ENCODE measurements at places on chromosomes 6 and 20.
A peak's percentile ranks its signal among the peaks of the same experiment; 100 is the strongest.

- peaks cover 2% of the 10 kb centered on the region for H3K36me3 ChIP-seq
- no peak overlapping the region for H3K4me3 ChIP-seq
- H3K27me3 ChIP-seq, result no peaks in the 10 kb centered on the region
- DNase-seq, result no peak
- no peaks in the 10 kb centered on the region for H3K4me1 ChIP-seq
These were observed 26.2 kb downstream of the SLCO4A1 start for GRCh38 chr20:62668441-62669027.

GRCh38 chr20:4661191-4661590 lies 60.5 kb upstream of the PRND start:
- H3K27me3 ChIP-seq, result peaks cover 16% of the 10 kb centered on the region
- DNase-seq, result no peak
- no peak overlapping the region for H3K4me3 ChIP-seq

DNA sequence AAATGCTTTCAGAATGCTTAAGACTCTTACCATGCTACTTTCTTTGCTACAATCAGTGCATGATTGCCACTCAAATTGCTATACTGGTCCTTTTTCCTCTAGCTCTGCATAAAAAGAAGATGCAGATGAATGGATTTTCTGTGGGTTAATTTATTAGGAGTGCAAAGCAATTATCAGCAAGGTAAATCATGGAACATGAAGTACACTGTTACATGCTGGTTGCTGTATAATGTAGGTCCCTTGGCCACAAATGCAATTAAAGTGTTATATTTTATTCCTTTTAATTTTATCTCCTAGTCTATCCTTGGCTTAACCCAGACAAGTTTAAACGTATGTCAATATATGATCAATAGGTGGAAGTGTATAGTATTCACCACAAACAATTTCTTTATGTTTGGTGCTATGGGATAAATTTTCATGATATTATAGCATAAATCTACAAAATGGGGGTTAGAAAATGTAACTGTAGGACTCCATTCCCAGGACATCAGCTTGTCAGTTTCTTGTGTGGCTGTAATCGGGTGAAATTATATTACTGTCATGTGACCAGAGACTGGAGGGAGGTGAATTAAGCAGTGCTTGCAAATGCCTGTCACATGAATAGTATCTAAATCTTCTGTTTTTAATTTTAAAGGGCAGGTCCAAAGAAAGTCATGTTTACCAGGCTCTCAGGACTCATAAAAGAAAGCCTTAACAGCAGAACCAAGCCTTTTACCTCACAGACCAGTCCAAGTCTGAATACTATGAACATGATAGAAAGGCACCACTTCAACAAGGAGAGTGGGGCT lies 176.9 kb upstream of the ID4 start:
- H3K4me1 ChIP-seq, result no peaks in the 10 kb centered on the region
- H3K27me3 ChIP-seq, result no peaks in the 10 kb centered on the region
- no peak for DNase-seq
- H3K36me3 ChIP-seq, result no peaks in the 10 kb centered on the region
- no peak overlapping the region for H3K27ac ChIP-seq
- H3K4me3 ChIP-seq, result no peak overlapping the region

GRCh38 chr6:119533603-119534279 lies 184.2 kb upstream of the MAN1A1 start:
- H3K27me3 ChIP-seq, result peaks cover 7% of the 10 kb centered on the region
- DNase-seq, result no peak
- H3K36me3 ChIP-seq, result no peaks in the 10 kb centered on the region
- H3K27ac ChIP-seq, result no peak overlapping the region

- no peaks in the 10 kb centered on the region for H3K36me3 ChIP-seq
- H3K27me3 ChIP-seq, result peaks cover 29% of the 10 kb centered on the region
- no peaks in the 10 kb centered on the region for H3K4me1 ChIP-seq
- H3K4me3 ChIP-seq, result no peak overlapping the region
These were observed 245.3 kb downstream of the OGFRL1 start for GRCh38 chr6:71533939-71534379.

DNA sequence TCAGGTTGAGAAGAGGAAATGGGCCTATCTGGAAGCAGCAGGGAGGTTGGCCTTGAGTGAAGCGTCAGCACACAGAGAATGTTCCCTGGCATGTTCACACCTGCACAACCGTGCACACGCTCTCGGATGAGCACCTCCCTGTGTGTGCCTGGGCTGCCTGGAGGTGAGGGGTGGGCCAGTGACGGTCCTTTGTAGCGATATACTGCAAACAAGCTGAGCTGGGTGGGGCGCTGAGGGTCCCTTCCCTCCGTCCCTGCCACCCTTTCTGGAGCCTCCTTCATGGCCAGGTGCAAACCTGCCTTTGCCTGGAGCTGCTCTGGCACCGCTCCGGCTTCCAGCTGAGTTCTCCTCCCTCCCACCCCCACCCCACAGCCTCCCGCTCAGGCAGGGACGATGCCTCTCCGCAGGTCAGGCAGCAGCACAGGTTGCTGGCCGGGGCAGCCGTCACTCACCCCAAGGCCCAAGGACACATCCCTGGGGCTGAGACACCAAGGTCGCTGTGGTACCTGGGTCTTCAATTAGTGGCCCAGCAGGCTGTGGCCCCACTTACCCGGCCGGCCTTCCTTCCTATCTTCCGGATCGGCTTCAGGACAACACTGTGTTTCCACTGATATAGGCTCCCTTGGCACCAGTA lies 111.6 kb downstream of the ERMARD start:
- H3K4me1 ChIP-seq, result peaks cover 22% of the 10 kb centered on the region
- H3K27me3 ChIP-seq, result no peaks in the 10 kb centered on the region
- DNase-seq, result no peak

- H3K4me1 ChIP-seq, result no peaks in the 10 kb centered on the region
- H3K36me3 ChIP-seq, result no peaks in the 10 kb centered on the region
- no peak overlapping the region for H3K4me3 ChIP-seq
- no peak overlapping the region for H3K27ac ChIP-seq
These were observed 260.0 kb upstream of the CDYL start for GRCh38 chr6:4516206-4516605.

- peaks cover 63% of the 10 kb centered on the region for H3K27me3 ChIP-seq
- H3K27ac ChIP-seq, result no peak overlapping the region
- no peak for DNase-seq
These were observed 15.7 kb upstream of the TGM2 start for GRCh38 chr20:38180781-38181180.

DNA sequence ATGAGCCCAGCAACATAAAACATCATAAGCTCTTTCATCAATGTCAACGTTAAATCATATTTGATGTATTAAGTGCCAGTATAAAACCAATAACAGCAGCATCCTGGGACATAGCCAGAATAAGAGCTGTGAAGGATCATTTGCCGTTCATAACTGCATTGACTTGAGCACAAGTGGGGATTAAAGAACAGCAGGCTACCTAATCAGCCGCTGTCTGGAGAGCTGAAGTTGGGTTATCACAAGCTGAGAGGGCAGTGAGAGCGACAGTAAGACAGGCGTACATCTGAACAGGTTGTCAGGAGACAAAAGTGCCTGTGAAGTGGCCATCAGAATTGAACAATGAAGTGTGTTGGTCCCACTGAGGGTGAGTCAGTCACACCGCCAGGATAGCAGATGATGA lies 269.6 kb downstream of the GRIK2 start:
- H3K4me1 ChIP-seq, result no peaks in the 10 kb centered on the region
- H3K36me3 ChIP-seq, result no peaks in the 10 kb centered on the region
- H3K27me3 ChIP-seq, result peaks cover 8% of the 10 kb centered on the region
- no peak overlapping the region for H3K27ac ChIP-seq

DNA sequence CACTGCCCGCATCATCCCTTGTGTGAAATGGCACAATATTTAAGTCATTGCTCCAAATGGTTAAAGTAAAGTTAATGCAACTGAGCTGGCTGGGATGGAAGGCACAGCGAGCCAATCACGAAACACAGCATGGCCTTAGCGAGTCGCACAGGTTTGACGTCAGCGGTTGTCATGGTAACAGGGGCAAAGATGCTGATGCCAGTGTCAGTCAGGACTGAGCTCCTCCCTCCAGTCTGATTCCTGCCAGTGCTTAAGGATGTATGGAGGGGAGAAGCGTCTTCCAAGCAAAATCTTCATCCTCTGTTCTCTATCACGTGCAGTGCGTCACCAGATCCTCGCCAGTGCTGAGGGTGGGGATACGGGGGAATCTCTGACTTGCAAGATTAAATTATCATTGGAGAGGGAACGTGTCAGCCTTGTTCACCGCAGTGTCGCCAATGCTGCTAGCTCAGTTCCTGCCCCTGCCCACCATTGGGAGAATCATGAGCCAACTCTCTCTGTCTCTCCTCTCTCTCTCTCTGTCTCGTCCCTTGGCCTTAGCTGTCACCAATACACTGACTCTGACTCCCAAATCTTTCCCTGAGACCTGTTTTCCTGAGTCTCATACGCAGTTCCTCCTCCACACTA lies 24.5 kb downstream of the TSPYL4 start:
- no peak overlapping the region for H3K4me3 ChIP-seq
- no peaks in the 10 kb centered on the region for H3K4me1 ChIP-seq
- DNase-seq, result no peak
- H3K36me3 ChIP-seq, result peaks cover 7% of the 10 kb centered on the region
- peak overlapping the region; percentile 11 for H3K27ac ChIP-seq

- H3K36me3 ChIP-seq, result no peaks in the 10 kb centered on the region
- DNase-seq, result no peak
- no peak overlapping the region for H3K4me3 ChIP-seq
- H3K27me3 ChIP-seq, result no peaks in the 10 kb centered on the region
- H3K4me1 ChIP-seq, result no peaks in the 10 kb centered on the region
These were observed 60.6 kb upstream of the RREB1 start for GRCh38 chr6:7047128-7047527.

GRCh38 chr6:786946-787763 lies 94.2 kb upstream of the EXOC2 start:
- H3K36me3 ChIP-seq, result no peaks in the 10 kb centered on the region
- H3K27ac ChIP-seq, result no peak overlapping the region
- H3K27me3 ChIP-seq, result peaks cover 52% of the 10 kb centered on the region
- no peak for DNase-seq
- peaks cover 13% of the 10 kb centered on the region for H3K4me1 ChIP-seq

- H3K4me1 ChIP-seq, result no peaks in the 10 kb centered on the region
- peaks cover 2% of the 10 kb centered on the region for H3K36me3 ChIP-seq
- no peak overlapping the region for H3K4me3 ChIP-seq
- no peak for DNase-seq
- no peak overlapping the region for H3K27ac ChIP-seq
These were observed 560.0 kb downstream of the C6orf118 start for GRCh38 chr6:164749221-164750064.

DNA sequence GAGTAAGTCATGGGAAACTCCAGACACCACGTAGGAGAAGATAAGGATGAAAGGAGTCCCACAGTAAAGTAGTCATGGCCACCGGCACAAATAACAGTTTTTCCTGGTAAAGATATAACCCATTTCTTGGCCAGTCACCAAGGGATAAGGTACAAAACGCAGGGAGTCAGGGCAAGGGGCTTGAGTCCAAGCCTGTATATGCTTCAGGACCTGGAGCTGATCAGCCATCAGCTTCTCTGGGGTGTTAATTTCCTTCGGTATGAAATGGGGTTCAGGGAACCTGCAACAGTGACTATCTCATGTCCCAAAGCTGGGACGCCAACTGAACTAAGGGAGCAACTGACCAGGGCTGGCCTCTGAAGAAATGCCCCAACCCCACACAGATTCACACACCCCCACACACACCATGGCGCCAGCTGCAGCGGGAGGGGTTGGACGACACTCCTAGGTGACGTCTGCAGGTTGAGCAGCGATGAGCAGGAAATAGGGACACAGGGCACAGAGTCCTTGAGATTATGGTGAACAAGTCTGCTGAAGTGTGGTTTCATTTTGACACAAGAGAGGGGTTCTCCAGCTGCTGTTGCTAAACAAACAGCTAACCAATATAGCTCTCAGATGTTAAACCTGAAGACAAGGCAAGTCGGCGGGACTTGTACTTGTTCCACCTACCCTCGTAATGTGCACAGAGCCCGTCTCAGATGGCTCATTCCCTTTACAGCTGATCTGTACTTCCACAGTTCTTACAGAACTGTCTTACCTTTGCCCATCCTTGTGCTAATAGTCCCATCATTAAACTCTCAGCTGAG lies 7.4 kb upstream of the ADTRP start:
- peak overlapping the region; percentile 54 for H3K4me3 ChIP-seq
- H3K4me1 ChIP-seq, result peaks cover 6% of the 10 kb centered on the region
- no peaks in the 10 kb centered on the region for H3K36me3 ChIP-seq
- DNase-seq, result no peak
- peak overlapping the region; percentile 23 for H3K27ac ChIP-seq

- H3K27ac ChIP-seq, result no peak overlapping the region
- no peaks in the 10 kb centered on the region for H3K27me3 ChIP-seq
- no peak for DNase-seq
- H3K4me3 ChIP-seq, result no peak overlapping the region
- H3K36me3 ChIP-seq, result no peaks in the 10 kb centered on the region
These were observed 231.3 kb upstream of the MARCKS start for GRCh38 chr6:113625850-113626249.

- H3K4me1 ChIP-seq, result no peaks in the 10 kb centered on the region
- no peak overlapping the region for H3K27ac ChIP-seq
- DNase-seq, result no peak
- no peak overlapping the region for H3K4me3 ChIP-seq
- H3K27me3 ChIP-seq, result peaks cover 51% of the 10 kb centered on the region
These were observed 61.6 kb upstream of the RNF146 start for GRCh38 chr6:127205036-127205435.

DNA sequence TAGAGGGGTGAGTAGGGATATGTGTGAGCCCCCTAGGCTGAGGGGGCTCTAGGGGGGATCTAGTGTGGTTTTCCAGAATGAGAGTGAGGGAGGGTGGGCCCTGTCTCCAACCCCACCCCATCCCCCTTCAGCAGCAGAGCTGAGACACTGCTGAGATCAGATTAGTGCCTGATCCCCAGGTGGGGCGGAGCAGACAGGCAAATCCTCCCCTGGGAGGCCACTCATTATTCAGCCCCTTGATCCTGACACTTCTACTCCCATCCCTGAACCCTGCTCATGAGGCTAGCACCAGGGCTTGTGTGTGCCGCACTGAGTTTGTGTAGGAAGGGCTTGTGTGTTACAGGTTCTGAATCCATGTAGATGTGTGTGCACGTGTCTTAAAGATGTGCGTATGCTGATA lies 42.5 kb downstream of the SPDEF start:
- H3K4me1 ChIP-seq, result peaks cover 15% of the 10 kb centered on the region
- no peak overlapping the region for H3K27ac ChIP-seq
- H3K27me3 ChIP-seq, result no peaks in the 10 kb centered on the region
- peaks cover 2% of the 10 kb centered on the region for H3K36me3 ChIP-seq
- no peak overlapping the region for H3K4me3 ChIP-seq

DNA sequence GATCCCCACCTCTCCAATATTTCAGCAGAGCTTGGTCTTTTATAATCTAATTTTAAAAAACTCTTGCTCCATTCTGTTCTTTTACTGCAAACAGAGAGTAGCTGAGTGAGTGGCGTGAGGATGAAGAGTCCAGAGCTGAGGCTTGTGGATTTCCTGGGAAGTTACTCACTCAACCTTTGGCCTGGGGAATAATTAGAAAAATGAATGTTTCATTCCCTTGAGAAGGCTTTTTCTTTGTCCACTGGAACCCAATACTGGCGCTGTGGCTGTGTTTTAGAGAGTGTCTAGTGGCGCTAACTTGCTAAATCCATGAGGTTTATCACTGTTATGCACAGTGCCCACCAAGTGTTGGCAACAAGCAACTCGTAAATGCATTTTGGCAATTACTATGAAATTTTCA lies 251.5 kb downstream of the HIVEP2 start:
- no peaks in the 10 kb centered on the region for H3K36me3 ChIP-seq
- H3K27me3 ChIP-seq, result no peaks in the 10 kb centered on the region
- no peak for DNase-seq

Measured in central memory CD8-positive, alpha-beta T cell (primary cell).